ENCODE measurements at places on chromosomes 6 and 20.

GRCh38 chr6:51429017-51429712 lies 610.5 kb downstream of the TFAP2B start:
- no peak for DNase-seq

DNA sequence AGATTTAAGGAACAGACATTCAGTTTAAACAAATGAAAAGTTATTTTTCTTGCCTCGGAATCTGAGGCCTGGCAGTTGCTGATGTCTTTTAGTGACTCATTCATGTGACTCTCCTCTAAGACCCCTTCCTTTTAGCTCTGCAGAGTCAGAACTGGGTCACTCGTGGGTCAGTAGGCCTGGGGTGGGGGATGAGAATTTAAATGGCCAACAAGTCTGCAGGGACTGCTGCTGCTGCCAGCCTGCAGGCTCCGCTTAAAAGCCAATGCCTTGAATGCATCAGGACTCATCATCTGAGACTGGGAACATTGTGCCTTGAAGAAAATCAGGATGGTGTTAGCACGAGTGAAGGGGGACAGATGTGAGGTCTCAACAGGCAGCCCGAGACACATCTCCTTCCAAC lies 404.3 kb downstream of the CDH26 start:
- no peak for DNase-seq

- DNase-seq: no peak
Observed at GRCh38 chr6:39733704-39734103, 8.5 kb upstream of the KIF6 start.

DNA sequence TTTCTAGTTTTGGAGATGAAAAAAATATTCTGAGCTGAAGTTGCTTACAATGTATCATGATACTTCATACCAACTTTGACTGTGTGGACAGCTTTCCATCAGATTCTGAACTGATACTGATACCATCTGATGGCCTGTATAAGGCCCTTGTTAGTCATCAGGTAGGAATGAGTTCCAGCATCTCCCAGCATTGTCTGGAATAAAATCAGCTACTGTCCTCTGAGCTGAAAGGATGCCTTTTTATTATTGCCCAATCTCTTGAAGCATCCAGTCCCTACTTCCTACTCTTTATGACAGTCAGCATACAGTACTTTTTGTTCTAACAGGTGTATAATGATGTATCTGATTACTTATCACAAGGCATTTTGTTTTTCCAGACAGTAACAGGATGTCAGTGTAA lies 70.6 kb upstream of the EYA4 start:
- DNase-seq: no peak

DNA sequence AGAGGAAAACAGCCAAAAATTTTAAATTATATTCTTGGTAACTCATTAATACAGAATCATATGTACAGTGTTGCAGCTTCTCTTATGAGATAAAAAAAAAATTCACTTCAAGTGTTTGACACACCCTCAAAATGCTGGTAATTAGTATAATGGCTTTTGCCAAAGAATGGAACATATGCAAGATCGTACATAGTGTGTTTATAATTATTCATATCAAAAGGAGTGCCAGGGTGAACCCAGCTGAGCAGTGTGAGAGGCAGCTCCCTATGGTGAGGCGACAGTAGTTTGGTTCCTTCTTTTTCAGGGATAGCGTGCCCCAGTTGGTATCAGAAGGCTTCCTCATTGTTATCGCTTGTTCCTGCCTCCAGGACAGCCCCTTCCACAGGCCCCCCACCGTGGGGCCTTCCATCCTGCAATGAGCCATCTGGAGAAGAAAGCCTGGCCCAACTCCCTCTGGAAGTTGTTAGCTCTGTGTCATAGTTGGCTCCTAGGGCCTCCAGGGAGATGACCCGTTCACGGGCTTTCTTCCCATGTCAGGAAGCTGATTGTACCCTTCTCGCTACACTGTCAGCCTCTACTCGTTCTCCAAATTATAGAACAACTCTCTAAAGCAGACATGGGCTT lies 150.7 kb downstream of the FRK start:
- no peak for DNase-seq

DNA sequence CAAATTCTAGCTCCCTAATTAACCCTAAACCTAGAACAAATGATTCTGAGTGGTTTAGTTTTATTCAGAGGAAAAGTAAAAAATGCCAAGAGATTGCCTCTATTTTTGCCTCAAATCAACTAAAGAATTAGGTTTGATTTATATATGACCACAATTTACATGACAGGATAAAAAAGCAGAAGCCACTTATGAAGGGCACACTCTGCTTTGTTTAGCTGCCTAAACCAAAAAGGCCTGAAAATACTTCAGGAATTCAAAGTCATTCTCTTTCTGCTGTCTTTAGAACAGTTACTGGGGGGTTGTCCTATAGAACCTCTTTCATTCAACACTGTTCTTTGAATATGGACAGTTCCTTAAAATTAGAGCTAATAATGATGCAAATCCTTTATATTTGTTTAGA lies 5.3 kb downstream of the FBXO5 start:
- no peak for DNase-seq

- peak; percentile 65 for DNase-seq
Observed at GRCh38 chr6:28816909-28817807, 106.6 kb downstream of the TRIM27 start.

DNA sequence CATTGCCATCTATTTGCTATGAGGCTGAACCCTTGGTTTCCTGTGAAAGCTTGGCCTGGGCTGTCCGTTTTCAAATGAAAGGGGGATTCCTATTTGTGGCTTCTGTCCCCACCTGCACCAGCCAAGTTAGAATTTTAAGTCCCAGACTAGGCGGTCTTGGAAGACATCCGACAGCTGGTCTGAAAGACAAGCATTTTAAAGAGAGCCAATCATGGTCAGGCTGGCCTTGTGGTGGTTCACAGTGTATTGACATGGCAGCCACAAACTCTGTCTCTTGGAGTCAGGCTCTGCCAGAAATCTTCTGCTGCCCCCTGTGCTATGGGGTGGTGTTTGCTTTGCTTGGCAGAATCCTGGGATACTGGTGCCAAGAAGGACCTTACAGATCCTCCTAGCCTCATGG lies 319.2 kb upstream of the MOCS1 start:
- no peak for DNase-seq

DNA sequence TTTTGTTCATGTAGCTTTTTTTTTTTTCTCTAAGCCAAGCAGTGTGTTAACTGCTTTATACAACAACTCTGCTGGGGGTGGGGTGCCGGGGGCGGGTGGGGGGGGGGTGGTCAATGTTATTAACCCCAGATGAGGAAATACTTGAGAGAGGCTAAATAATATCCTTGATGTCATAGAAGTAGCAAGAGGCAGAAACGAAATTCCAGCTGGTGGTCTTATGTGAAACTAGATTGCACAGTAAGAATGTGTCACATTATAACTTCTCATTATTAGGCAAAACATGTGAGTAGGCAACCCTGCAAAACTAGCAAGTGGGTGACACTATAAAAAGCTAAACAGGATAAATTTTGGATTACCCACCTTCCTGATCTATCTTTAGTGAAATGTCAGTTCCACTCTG lies 12.8 kb downstream of the MYLK4 start:
- no peak for DNase-seq

GRCh38 chr6:25717866-25718740 lies 36.4 kb upstream of the SLC17A4 start:
- peak; percentile 10 for DNase-seq

GRCh38 chr6:42599558-42599957 lies 35.7 kb downstream of the UBR2 start:
- DNase-seq: no peak
